ENCODE measurements at places on chromosomes 6 and 20.

GRCh38 chr6:165826487-165827189 is 163.6 kb upstream of the PDE10A start:
- no peak for DNase-seq

DNA sequence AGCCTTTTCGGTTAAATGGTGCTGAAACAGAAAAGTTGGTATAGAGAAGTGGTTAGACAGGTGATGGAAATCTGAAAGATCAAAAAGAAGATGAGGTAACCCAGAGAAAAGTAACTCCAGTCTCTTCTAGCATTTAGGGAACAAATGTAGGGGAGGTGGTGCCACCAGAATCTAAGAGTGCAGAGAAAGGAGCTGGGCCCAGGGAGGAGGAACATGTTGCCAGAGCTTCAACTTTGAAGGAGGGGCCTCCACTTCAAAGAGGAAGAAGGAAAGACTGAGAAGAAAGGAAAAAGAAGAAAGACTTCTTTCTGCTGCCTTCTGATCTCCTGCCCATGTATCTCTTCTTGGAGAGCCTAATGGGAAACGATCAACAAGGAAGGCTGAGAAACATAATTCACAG is 23.5 kb upstream of the ATRN start:
- DNase-seq, result no peak

- no peak for DNase-seq
Measured at GRCh38 chr6:56992036-56992435, 37.1 kb downstream of the BEND6 start.

DNA sequence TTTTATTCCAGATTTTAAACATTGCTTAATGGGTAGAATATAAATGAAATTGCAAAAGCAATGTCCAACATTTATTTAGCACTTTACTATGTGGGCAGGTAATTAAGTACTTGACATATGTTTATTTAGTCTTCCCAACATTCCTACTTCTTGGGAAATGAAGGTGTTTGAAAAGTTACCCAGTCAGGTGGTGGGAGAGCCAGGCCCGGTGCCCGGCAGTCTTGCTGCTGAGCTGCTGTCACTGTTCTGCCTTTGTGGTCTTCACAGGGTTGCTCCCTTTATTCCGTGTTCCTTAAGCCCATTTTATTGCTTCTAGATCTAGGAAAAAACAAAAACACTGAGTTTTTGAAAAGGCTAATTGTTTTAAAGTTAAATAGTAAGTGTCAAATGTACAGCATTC is 42.6 kb upstream of the TULP4 start:
- no peak for DNase-seq
